ENCODE measurements at places on chromosomes 2 and 18.

- DNase-seq = no peak
Measured at GRCh38 chr18:34742891-34743341, 32.8 kb downstream of the DTNA start.

GRCh38 chr2:30144260-30144659, 2.5 kb upstream of the YPEL5 start:
- no peak for DNase-seq

DNA sequence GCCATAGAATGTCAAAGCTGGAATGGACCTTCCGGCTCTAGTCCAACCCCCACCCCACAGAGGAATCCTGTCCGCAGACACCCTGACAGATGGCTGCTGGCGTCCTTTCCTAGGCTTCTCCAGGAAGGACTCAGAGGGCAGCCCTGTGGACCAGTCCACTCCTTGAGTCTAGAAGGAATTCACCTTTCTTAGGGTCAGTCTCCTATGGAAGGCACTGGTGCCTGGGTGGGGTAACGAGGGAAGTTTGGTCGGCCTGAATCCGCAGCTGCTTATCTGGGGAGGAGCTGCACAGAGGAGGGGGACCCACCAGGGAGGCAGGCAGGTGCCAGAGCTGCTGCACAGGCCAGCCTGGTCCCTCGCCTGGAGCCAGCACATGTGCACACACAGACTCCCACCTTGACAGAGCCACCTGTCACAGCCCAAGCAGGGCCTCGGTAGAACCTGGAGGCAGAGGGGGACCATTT, 2.5 kb downstream of the DNMT3A start:
- no peak for DNase-seq

DNA sequence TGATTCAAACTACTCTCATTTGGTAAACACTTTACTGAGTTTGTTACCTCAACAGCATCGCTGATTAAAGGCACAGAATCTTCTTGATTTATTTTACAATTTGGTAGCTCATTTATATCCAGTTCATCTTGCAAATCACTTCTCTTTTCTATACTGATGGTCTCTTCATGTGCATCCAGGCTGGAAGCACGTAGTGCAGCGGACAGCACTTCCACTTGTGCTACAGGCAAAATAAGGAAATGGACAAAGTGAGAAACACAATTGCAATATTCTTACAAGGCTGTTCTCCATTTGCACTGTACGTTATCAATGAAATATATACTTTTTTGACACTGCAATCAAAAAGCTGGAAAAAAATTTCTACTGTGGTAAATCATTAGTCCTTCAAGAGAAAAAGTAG, 51.0 kb downstream of the PPP4R1 start:
- DNase-seq = no peak

DNA sequence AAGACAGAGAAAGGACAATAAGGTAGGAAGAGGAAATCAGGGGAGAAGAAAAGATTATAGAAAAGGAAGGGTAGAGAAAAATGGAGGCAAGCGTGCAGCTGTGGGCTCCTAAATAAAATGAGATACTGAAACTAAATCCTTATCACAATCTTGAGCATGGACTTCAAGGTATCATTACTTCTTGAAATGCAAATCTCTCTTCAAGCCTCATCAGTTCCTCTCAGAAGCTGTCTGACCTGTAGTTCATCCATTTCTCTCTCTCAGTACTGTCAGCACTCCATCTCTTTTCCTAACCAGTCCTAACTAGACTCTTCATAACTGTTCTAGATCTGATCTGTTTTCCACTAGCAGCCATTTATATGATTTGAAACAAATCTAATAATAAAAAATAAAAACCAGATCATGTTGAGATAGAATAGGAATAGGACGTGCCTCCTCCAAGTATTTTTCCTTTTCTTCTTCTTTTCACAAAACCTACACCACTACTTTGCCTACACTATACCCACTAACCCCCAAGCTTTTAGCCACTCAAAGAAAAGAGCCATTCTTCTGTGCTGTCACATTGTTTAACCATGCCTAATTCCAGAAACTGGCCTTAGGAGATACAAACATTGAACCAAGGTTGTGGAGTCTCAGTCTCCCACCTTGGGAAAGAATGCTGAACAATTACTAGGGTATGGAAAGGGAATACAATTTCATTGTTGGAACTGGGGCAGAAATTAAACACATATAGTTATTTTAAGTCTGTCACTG, 21.1 kb downstream of the BABAM2 start:
- DNase-seq = no peak

- no peak for DNase-seq
Measured at GRCh38 chr2:188119112-188119838, 172.4 kb upstream of the GULP1 start.

- no peak for DNase-seq
Measured at GRCh38 chr2:54866868-54867267, 143.4 kb downstream of the EML6 start.

GRCh38 chr2:13876491-13877037, 756.0 kb upstream of the LRATD1 start:
- no peak for DNase-seq

DNA sequence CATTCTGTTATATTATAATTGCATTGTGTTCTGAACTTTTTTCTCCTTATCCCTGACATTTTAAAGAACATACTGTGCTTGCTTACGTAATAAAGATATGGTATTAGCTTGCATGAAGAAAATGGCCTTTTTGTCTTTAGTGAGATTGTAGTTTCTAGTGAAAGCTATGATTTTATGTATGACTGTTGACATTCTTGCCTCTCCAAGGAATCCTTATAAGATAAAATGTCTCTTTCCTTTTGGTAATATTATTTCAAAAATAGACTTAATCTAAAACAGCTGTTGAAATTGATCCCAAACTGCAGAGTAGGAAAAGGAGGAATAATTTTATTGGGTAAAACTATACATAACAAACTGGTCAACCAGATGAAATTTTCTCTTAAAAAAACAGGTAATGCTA, 40.8 kb upstream of the CCDC102B start:
- DNase-seq = no peak

- DNase-seq = no peak
Measured at GRCh38 chr2:16206191-16206944, 266.0 kb downstream of the MYCN start.

GRCh38 chr2:179449010-179449409, 184.4 kb upstream of the SESTD1 start:
- no peak for DNase-seq

DNA sequence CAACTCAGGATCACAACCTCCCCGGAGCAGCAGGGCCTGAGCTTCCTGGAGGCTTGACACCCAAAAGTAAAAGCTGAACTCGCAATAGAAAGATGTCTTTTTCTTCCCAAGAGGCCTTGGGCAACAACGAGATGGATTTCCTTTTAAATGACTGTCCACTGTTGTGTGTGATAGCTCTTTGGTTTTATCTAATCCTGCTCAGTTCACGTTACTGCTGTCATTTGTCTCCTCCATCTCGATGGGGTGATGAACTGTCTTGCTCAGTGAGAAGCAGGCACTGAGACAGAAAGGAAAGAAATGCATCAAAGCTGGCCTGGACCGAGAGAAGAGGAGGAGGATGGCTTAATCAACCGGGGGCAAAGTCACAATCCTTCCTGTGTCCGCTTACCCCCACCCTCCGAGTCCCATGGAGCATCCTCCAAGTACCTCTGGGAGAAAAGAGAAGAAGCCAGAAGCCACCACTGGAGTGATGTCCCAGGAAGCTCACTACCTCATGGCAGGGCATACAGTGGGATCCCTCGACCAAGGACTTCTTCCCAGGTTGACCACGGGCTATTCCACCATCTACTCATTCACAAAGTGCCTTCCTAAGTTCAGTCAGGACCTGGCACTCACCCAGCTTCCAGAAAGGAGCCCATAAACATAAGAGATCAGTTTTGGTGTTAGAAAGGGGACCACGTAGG, 68.5 kb downstream of the GALNT14 start:
- no peak for DNase-seq

DNA sequence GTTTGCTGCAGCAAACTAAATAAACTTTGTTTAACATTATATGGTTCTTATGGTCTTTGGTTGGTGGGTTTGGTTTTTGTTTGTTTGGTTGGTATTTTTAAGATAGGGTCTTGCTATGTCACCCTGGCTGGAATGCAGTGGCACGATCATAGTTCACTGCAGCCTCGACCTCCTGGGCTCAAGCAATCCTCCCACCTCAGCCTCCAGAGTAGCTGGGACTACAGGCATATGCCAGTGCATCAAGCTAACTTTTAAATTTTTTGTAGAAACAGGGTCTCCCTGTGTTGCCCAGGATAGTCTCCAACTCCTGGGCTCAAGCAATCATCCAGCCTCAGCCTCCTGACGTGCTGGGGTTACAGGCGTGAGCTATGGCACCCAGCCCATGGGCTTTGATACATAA, 7.1 kb upstream of the RPRD1A start:
- DNase-seq = no peak

DNA sequence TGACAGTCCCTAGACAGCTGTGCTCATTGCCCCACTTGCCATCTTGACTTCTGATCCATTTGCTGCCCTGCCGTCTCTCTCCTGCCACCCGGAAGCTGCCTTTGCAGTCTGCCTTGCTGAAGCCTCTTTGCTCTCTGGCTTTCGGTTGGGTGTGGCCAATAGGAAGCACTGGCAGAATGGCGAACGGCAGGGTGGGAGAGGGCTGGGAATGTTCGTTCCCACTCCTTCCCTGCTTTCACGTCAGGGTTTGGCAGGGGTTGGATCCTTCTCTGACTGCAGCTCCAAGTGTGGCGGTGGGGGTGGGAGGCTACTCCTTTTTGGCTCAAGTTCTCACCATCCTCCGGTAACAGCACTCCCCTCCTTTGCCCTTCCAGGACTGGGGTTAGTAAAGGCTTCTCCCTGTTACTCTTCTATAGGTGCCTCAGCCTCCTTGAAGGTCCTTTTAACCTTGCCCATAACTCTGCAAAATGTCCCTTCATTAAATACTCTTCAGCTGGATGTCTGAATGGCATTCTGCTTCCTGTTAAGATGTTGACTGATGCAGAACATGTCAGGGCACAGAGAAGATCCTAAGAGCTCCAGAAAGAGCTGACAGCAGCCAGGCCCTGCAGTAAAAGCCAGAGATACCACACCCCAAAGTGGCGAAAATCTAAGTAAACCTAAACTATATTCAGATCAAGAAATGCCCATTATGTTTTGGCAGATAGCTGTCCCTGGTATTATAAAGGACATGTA, 299.7 kb downstream of the CDCA7 start:
- no peak for DNase-seq

GRCh38 chr2:69499966-69500365, 62.7 kb upstream of the NFU1 start:
- DNase-seq = no peak

DNA sequence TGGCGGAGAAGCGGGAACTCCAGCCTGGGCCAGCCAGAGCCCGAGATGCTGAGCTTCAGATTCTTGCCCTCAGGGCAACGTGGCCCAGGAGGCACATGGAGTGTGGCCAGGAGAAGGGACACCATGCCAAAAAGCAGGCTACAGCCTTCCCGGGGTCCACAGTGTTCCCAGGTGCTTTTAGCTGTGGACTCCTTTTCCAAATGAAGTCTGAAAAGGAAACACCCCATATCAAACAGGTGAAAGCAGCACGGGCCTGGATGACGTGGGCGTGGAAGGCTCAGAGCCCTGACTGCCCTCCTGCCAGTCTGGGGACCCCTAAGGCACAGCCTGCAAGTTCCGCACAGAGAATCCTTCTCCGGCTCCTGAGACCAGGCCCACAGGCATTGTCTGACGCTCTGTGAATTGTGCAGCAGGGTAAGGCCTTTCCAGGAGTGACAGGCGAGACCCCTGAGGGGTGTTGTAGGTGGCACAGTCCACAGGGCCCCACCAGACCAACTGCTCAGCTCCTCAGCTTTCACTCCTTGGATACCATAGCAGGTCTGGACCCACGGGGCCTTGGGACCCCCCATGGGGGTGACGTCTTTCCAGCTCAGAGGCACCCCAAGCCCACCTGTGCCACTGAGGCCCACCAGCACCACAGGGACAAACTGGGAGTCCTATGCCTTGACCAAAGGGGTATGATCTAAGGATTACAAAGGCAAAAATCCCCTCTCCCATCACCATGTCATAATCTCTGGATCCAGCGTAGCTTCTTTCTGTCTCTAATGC, 69.6 kb upstream of the RAB6C start:
- DNase-seq = no peak

DNA sequence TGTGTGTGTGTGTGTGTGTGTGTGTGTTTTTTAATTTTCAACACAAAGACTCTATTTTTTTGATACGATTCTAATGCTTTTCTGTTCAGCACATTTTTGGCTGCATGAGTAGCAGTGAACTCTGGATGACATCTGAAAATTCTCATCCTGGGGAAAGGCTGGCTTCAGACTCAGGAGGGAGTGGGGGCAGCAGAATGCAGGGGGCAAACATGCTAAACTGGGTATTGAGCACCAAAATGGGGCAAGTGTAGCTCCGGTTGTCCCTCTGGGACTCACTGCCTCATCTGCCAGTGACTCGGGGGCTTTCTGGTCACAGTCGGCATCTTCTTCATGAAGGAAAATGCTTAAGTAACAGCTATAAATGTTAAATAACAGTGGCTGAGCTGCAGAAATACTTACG, 116.8 kb upstream of the PID1 start:
- no peak for DNase-seq

- no peak for DNase-seq
Measured at GRCh38 chr18:51051105-51051712, 21.2 kb downstream of the SMAD4 start.

- no peak for DNase-seq
Measured at GRCh38 chr2:175852879-175853615, 149.0 kb downstream of the LNPK start.

GRCh38 chr18:12990123-12990475, 1.1 kb upstream of the CEP192 start:
- no peak for DNase-seq

DNA sequence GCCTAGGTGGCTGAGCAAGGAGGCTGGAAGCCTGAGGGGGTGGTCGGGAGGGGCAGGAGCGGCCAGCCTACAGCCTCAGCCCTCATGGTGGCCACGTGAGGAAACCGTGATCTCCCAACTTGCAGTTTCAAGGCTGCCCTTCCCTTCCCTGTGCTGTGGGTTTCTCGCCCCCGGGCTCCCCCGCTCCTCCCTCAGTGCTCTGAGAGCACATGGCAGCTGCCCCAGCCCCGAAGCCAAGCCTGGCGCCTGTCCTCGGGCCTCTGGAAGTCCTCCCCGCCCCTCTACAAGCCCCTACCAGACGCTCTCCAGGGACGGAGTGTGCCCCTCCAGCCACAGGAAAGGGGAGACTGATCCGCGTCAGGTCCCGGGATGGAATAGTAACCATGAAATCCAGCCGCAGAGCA, 586 bp upstream of the ANKRD23 start:
- DNase-seq = no peak

DNA sequence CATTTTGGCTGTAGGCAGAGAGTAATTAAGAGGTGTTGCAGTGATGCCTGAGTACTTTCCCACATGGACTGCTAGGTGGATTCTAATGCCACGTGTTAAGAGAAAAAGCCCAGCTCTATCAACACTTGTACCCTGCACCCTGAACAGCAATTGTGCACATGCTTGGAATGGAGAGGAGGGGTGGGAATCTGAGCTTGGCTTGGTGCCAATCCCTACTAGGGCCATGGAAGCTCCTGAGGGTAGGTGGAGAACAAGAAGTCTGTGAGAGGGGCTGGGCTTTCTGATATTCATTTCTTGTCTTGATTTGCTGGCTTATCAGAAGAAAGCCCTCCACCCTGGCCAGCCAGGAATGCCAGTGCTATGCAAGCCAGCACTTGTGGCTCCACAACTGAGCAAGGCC, 292.2 kb downstream of the KCNS3 start:
- no peak for DNase-seq

GRCh38 chr2:233203060-233203459, 48.4 kb upstream of the ATG16L1 start:
- no peak for DNase-seq

All from psoas muscle (tissue), 8 donors.